ENCODE measurements at places on chromosomes 7 and 10.

GRCh38 chr7:116691664-116692063 lies 19.7 kb downstream of the MET start:
- DNase-seq, result no peak

DNA sequence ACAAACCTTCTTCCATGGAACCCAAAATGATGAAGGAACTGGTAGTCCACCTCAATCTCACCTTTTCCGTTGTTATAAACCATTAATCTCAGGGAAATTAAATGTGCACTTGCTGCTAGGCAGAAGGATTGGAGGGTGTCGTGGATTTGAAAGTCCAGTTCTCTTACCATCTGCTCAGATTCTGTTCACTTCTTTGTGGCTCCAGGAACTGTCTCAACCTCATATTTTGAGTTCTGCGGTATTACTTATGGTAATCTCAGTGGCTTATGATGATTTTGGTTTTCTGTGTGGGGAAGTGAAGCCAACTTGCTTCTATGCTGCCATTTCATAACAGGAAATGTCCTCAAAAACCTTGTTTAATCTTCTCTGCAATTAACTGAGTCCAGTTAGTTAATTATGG lies 136.4 kb downstream of the CDC14C start:
- no peak for DNase-seq

DNA sequence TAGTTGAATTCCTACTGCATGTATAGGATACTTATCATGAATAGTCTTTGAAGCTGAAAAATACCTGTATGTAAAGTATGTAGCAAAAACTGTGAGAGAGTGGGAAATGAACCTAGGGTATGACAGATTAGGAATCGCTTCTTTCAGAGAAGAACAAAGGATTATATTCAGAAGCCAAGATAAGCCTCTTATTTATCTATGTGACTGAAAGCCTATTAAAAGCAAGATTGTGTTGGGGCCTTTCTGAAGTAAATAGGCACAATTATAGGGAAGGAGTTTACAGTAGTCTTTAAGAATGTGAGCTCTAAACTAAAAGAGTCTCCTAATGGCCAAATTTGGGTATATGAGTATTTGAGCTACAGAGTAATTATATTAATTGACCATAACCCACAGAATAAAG lies 102.1 kb downstream of the MTERF1 start:
- DNase-seq, result no peak

DNA sequence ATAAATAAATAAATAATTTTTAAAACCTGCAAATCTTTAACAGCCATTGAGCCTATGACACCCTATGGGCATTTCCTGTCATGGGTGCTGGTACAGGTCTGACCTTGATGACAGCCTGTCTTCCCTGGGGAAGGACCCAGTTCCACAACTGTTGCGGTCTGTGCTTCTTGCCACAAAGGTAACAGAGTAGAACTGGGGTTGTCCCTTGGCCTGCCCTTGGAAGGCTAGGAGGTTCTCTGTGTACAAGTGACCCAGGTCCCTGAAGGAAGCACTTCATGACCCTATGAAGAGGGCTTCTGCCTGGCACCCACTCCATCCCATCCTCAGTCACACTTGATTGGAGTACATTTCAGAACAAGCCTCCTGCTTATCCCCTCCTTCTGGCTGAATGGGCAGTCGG lies 66.9 kb downstream of the OGDH start:
- no peak for DNase-seq

GRCh38 chr7:99409192-99409572 lies 413 bp downstream of the BUD31 start:
- no peak for DNase-seq

GRCh38 chr7:151103973-151104372 lies 17.7 kb downstream of the AGAP3 start:
- DNase-seq, result no peak

GRCh38 chr7:117669818-117670217 lies 190.0 kb downstream of the CFTR start:
- DNase-seq, result no peak

GRCh38 chr10:19785366-19785765 lies 30.9 kb upstream of the PLXDC2 start:
- no peak for DNase-seq

DNA sequence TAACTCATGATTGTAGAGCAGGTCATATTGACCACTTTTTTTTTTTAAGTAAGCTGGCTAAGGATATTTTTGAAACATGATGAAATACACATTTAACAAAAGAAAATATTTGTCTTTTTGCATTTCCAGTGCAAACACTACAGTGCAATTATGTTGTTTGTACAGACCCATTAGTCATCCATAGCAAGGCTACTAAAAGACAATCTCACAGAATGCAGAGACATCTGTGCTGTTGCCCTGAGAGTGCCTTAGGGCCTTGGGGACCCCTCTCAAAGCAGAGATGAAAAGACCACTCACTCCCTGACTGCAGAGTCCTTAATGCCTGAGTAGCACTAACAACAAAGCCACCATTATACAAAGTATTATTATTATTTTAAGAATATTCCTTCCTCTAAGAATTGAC lies 104.5 kb downstream of the NRCAM start:
- peak; percentile 19 for DNase-seq

- DNase-seq, result no peak
Observed at GRCh38 chr10:70137927-70138883, 5.6 kb upstream of the AIFM2 start.

DNA sequence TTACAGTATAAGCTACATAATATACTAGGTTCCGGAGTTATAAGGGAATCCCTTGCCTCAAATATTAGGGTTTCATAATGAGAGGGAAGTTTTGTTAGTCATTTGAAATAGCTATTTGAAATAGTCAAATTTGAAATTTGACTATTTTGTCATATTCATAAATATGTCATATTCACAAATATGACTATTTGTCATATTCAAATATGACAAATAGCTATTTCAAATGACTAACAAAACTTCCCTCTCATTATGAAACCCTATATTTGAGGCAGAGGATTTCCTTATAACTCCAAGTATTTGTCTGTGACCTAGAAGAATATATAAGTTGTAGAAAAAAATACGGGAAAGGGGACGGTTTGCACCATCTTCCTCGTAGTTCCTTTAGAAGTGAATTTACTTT lies 76.6 kb downstream of the HDAC9 start:
- DNase-seq, result no peak

- no peak for DNase-seq
Observed at GRCh38 chr7:35753761-35754603, 46.9 kb upstream of the SEPTIN7 start.

GRCh38 chr10:104286939-104287338 lies 18.0 kb downstream of the GSTO2 start:
- no peak for DNase-seq

- no peak for DNase-seq
Observed at GRCh38 chr10:131618587-131619267, 282.1 kb upstream of the PPP2R2D start.

GRCh38 chr10:102418622-102419268 lies at the start of gene PSD:
TSS of gene PSD (minus strand) at chr10:102418785. CDS start at chr10:102417038, 1,747 bp downstream.
- peak; percentile 46 for DNase-seq

DNA sequence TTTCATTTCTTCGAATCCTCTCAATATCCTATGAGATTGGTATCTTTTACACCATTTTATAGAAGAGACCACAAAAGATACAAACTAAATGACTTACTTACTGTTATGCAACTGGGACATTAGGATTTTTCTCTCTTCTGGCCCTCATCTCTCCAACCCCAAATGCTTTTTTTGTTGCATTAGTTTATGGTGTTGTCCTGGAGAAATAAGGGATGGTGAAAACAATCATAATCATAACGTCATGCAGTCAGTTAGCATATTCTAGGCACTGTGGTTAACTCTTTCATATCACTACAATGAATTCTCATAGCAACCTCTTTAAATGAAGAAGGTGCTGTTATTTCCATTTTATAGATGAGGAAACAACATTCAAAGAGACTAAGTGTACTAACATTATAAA lies 104.6 kb downstream of the PON1 start:
- DNase-seq, result no peak

- DNase-seq, result no peak
Observed at GRCh38 chr10:34526186-34526585, 288.9 kb downstream of the PARD3 start.

DNA sequence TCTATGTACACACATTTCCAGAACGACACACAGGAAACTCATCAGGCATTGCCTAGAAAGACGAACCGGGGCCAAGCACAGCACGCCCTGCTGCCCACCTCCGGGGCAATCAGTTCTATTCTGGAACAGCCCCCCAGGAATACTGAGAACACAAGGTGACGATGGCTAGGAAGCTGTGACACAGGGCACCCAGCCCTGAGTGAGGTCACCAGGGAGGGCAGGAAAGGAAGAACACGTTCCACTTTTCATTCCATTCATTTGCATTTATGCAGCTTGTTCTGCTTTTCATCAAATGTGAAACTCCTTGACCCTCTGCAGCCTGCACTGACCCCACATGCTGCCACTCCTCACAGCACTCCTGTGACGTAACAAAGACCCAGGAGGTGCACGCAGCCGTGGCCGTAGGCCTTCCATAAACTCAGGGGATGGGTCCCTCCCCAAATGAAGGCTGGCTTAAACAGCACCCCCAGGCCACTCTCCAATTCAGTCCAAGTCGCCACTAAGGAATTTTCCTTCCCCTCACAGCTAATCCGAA lies 28.9 kb downstream of the MAD1L1 start:
- no peak for DNase-seq

GRCh38 chr7:48244864-48245271 lies 73.6 kb downstream of the ABCA13 start:
- no peak for DNase-seq

DNA sequence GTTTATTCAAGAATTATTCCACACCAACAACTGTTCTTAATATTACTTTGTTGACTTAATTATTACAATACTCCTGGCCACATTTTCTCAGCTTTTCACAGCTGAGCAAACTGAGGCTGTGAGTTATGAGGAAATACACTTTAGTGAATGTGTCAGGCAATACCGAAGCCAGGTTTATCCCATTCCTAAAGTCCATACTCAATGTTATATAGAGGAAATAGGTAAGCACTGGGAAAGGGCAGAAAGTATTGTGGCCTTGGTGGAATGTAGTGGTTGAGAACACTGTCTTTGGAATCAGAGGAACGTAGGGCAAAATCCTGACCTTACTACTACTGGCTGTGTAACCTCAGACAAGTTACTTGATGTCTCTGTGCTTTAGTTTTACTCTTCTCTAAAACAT lies 110.8 kb downstream of the CD36 start:
- no peak for DNase-seq

- DNase-seq, result no peak
Observed at GRCh38 chr10:68239596-68240150, 7.8 kb upstream of the ATOH7 start.

DNA sequence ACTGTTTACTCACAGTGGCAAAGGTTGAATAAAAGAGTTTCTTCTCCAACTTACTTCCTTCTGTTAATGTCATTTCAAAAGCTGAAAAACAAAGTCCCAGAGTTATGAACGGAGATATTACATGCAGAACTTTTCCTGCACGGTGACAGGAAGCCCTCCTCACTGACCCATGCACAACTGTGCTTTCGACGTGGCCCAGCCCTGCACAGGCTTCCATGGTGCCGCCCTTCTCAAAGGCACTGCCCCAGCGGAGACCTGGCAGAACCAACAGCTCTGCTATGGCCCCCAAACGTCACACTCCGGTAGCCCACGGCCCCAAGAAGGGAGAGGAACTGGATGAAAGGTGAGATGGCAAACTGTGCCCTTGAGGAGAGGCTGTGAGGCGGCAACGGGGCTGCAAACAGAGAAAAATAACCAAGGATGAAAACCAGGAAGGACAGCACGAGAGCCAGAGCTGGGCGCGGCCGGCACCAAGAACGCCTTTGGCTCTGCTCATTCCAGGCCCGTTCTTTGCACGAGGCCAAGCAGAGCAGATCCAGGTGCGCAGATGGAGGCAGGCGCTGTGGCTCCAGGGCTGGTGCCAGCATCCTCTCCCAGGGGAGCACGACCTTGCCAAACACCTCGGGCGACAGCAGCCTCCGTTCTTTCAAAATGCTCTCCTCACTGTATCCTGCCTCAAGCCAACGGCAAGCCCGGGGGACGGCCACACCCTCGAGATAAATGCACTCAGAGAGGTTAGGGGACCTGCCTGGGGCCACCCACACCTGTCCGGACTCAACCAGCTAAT lies 7.0 kb upstream of the FUOM start:
- DNase-seq, result no peak

GRCh38 chr7:82131215-82131614 lies 312.4 kb downstream of the CACNA2D1 start:
- DNase-seq, result no peak

GRCh38 chr7:70481570-70482123 lies 650.3 kb upstream of the GALNT17 start:
- no peak for DNase-seq
